Fibroblast of skin of scalp (primary cell): ENCODE measurements at places on chromosomes 11 and 22.

GRCh38 chr11:100703801-100704575, 16.9 kb downstream of the ARHGAP42 start:
- no peak for DNase-seq

GRCh38 chr22:45763236-45763624, 91.6 kb downstream of the ATXN10 start:
- DNase-seq, result no peak

GRCh38 chr11:2094354-2095197, 44.6 kb downstream of the IGF2 start:
- DNase-seq, result no peak

- no peak for DNase-seq
Observed at GRCh38 chr22:47164514-47165337, 402.3 kb downstream of the TBC1D22A start.

GRCh38 chr22:44995105-44995514, 14.7 kb downstream of the PHF21B start:
- DNase-seq, result no peak
